Epithelial cell of proximal tubule (primary cell): ENCODE measurements at places on chromosomes 6 and 20. TPM values are rescaled to one million over a fixed set of nuclear protein-coding genes. Genes with fewer than 3 reads are reported as not detected.

Gene TULP1
- not detected in 2 replicates for total RNA-seq

- DNase-seq: no peak
Measured at GRCh38 chr6:163077134-163077533, 337.4 kb upstream of the QKI start.

Gene KCNQ5
- total RNA-seq: 1.4 and 1.7 TPM in 2 replicates

Gene DAAM2
- total RNA-seq: 0.35 and 0.87 TPM in 2 replicates

DNA sequence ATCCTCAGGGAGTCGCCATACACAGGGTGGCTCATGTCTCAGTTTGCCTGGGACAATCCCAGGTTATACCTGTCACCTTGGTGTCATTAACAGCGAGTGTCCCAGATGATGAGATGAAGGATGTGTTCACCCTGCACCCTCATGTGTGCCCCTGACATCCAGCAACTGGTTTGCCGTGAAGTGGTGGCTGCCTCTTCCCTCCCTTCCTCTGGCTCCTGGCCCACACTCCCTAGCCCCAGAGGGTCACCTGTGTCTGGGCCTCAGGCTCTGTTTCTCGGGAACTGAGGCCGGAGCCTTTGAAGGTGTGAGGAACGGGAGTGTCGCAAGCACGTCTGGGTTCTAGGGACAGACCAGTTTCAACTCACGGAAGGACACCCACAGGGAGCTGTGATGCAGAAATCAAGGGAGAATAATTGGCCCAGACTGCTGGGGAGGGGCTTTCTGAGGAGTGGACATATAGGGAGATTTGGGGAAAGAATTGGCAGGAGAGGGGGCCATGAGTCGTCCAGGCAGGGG, 35.8 kb upstream of the PHACTR3 start:
- no peak for DNase-seq

GRCh38 chr6:168735268-168735949, 294.4 kb downstream of the SMOC2 start:
- DNase-seq: no peak

Gene MUCL3
- under 0.01 and 0.07 TPM in 2 replicates for total RNA-seq

Gene HLA-DRB5
- not detected in 2 replicates for total RNA-seq
